ENCODE measurements at places on chromosomes 1 and 21.

DNA sequence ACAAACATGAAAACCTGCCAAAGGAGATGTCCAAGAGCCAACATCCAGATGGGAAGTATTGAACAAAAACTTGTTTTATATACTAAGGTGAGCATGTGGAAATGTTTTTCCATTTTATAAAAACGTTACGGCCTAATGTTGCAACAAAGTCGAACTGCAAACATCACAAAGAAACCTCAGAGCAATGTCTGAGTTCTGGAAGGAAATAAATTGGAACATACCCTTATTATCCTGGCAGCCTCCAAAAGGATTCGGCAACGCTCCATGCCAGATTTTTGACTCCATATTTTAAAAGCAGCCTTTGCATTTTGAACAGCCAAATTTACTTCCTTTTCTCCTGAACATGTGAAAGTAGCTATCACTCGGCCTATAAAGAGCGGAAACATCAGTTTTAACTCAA, 3.3 kb downstream of the ALDH9A1 start:
- DNase-seq: no peak

- DNase-seq: no peak
Measured at GRCh38 chr1:172326136-172326535, 94.3 kb upstream of the C1orf105 start.

DNA sequence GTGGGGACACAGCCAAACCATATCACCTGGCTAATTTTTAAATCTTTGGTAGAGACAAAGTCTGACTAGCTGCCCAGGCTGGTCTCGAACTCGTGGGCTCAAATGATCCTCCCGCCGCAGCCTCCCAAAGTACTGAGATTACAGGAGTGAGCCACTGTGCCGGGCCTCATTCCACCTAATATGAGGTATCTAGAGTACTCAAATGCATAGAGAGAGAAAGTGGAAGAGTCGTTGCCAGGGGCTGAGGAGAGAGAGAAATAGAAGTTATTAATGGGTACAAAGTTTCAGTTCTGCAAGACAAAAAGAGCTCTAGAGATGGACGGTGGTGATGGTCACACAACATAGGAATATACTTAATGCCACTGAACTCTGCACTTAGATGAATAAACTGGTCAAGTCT, 119.6 kb downstream of the TOMM20 start:
- no peak for DNase-seq

- no peak for DNase-seq
Measured at GRCh38 chr21:44723177-44724131, 12.1 kb upstream of the TSPEAR start.

- no peak for DNase-seq
Measured at GRCh38 chr21:15010645-15011044, 54.2 kb downstream of the NRIP1 start.

GRCh38 chr1:208182880-208183645, 61.1 kb downstream of the PLXNA2 start:
- no peak for DNase-seq

DNA sequence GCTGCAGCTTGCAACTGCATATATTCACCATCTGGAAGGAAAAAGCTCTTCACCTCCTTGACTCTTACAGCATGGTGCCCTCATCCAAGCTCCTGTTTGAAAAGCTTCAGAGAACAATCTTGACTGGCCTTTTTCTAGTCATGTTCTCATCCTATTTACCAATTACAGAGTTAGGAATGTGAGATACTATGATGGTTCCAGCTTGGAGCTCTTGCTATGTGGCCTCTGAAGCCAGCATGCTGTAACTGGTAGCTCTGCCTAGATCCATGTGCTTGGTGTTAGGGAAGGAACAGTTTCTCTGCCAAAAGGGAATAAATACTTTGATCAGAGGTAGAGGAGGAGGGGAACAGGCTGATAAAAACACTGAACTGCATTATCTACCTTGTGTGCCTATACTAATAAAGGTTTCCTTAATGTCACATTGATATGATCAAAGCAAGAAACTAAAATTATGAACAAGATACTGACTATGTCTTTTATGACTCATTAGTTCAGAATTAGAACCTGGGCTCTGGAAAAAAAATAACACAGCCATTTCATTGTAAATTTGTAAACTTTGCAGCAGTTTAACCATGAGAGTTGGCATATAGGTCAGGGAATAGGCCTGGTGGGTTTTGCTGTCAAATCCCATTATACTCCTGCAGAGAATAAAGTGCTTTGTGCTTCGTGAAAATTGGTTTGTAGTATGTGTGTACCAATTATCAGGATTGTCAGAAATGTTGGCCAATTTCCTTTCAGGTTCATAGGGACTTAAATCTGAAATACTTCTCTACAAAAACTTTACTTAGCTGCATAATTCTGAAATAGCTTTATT, 92.7 kb downstream of the LEPR start:
- DNase-seq: no peak
